ENCODE measurements at places on chromosomes 6 and 20.

GRCh38 chr20:17772005-17772343 is 72.2 kb downstream of the BANF2 start:
- DNase-seq = no peak

- no peak for DNase-seq
Observed at GRCh38 chr6:103783329-103783728, 1076.4 kb downstream of the HACE1 start.

- DNase-seq = no peak
Observed at GRCh38 chr20:42576167-42576566, 613.5 kb downstream of the PTPRT start.

GRCh38 chr6:16969699-16970655 is 131.9 kb upstream of the STMND1 start:
- DNase-seq = no peak

DNA sequence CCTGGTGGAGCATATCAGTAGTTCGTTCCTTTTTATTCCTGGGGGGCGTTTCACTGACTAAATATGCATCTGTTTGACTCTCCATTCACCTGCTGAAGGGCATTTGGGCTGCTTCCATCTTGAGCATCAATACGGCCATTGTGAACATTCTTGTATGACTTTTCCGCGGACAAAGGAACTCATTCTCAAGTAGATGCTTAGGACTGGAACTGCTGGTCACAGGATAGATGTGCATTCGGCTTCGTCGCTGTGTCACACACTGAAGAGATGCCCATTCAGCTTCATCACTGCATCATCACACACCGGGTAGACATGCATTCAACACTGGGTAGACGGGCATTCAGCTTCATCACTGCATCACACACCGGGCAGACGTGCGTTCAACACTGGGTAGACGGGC is 95.3 kb downstream of the TAF4 start:
- DNase-seq = no peak

- no peak for DNase-seq
Observed at GRCh38 chr20:37053230-37053950, 42.4 kb downstream of the RBL1 start.

DNA sequence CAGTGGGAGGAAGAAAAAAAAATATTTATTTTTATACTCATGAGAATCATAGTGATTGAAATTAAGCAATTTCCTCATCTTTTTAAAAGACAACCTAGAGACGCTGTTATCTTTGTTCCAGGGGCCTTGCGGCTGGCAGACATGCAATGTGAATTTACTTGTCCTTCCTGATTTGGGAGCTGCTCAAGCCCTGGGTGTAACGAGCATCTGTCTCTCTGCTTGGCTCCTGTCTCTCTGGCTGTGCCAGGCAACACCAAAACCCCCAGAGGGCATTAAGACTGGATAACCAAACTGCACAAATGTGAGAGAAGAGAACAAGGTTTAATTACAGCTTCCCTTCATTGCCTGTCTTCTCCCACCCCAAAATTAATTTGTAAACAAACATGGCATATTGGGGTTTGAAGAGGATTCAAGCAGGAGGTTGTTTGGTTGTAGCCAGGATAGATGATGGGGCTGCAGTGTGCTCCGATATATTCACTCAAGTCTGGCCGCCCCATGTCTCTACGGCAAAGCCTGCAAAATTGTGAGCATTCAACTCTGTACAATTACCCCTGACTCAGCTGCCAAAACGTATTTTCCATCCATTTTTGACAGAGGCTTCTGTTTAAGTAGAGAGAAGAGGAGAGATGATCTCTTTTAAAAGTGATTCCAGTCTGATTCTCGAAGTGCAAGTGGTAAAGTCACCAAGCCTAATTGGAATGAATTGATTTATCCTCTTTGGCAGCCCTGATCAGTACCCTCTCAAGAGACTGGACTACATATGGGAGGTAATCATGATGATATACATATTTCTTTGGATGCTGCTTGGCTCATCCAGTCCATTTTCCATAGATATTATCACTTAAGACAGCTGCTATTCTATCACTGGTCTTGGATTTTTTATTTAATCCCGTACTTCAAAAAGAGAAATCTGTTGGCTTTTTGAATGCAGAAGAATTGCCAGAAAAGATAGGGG is 170.2 kb downstream of the SLC24A3 start:
- DNase-seq = no peak

DNA sequence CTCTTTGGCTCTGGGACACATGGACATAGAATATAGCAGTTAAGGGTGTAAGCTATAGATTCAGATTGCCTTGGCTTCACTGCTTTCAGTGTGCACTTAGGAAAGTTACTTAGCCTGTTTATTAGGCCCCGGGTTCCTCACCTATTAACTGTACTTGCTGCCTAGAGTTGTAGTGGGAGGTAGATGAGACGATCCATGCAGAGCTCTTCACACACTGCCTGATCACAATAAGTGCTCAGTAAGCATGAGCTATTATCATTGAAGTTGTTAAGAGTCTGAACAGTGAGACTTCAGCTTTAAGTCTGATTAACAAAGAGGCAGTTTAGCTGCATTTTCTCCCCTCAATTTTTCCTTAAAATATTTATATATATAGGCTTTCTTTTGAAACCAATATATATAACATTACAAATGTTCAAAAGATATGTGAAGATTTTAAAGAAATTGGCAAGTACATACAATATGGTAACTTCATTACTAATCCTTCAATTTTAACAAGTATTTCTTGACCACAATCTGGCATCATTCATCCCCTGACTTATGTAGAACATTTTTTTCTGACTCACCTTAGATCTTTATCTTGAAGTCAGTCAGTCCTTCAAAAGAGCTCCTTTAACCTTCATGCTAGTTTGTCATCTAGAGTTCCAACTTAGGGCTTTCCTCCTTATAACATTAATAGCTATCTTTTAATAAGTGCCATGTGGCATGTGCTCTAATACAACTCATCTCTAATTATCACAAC is 20.5 kb upstream of the SUPT3H start:
- no peak for DNase-seq

- peak; percentile 61 for DNase-seq
Observed at GRCh38 chr6:133916650-133917151, 27.8 kb downstream of the TCF21 start.

DNA sequence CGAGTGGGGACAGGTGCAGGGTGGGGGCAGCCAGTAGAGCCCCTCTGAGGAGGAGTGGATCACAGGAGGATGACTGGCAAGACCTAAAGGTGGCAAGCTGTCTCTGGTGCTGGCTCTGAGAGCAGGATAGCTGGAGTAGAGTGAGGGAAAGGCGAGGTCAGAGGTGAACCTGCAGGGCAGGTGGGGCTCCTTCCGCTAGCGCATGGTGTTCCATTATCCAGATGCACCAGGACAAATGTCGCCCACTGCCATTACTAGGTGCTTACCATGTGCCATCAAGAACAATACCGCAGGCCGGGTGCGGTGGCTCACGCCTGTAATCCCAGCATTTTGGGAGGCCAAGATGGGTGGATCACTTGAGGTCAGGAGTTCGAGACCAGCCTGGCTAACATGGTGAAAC is 18.3 kb upstream of the FAM110A start:
- no peak for DNase-seq

- DNase-seq = no peak
Observed at GRCh38 chr20:4195499-4195898, 180.1 kb upstream of the RNF24 start.

DNA sequence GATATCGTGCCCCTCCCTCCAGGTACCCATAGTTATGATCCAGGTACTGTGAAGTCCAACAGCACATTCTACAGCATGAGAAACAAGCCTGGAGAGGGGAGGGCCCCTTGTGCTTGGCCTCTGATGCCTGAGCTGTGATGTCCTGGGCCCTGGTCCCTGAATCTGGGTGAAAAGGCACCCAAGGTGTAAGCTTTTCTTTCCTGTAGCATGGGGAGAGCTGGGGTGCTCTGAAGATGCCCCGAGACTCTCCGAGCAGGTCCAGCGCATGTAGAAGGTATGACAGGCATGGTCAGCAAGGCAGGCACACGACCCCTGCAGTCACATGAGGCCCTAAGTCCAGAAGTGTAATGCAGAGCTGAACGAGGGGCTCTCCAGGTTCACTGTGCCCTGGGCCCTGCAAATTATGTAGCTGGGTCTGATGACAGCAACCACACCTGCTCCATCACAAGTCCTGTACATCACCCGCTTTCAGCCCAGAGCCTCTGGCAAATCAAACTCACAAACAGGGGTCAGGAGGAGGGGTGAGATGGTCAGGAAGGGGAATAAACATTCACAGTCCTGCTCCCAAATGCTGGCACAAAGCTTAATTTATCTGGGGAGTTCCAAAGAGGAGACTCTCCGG is 1.8 kb upstream of the CTSZ start:
- DNase-seq = no peak

GRCh38 chr20:47620808-47621805 is 119.4 kb downstream of the NCOA3 start:
- DNase-seq = peak; percentile 60

DNA sequence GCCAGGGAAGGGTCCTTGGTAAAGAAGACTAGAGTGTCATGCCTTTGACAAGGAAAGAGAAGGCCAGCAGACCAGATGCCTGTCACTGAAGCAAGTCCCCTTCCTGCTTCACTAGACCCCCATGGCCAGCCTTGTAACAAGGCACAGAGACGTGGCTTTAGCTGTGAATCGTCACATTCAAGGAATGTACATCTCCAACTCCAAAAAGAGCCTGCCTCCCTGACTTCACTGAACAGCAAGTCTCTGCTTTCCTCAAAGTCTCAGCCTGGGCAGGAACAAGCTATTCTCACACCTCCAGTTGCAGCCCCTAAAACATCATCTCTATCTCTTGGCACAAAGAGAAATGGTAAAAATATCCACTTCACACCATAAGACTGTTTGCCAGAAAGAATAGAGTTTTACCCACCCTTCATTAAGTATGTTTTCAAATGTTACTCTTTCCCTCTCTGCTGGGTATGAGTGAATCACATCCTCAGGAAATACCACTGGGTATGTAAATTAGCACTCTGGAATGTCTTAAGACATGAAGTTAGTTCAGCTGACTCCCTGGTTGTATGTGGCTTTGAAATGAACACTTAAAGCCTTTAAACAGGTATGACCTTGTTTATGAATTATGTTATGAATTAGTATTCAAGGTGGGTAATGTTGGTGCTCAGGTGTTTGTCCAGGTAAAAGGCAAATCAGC is 46.4 kb upstream of the NT5E start:
- DNase-seq = no peak

GRCh38 chr6:16331384-16332174 is 93.2 kb downstream of the GMPR start:
- peak; percentile 73 for DNase-seq

GRCh38 chr6:147053311-147053921 is 150.8 kb upstream of the STXBP5 start:
- DNase-seq = no peak

DNA sequence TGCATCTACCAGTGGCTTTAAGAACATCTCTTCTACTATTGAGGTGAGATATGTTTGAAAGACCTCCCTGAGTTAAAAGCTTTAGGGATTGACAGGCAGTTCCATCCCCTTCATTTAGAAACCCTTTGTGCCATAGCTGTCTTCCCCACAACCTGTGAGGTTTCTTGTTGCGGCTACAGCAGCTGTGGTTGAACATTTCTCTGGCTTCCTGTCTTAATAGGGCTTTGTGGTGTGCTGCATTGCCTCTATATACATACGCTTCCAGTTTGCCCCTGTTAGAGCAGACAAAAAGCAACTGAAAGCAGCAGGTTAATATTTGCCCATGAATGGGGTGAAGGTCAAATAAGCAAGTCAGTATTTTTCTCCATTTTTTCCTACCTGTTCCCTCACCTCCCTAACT is 210.2 kb downstream of the TMEM200A start:
- DNase-seq = peak; percentile 69

DNA sequence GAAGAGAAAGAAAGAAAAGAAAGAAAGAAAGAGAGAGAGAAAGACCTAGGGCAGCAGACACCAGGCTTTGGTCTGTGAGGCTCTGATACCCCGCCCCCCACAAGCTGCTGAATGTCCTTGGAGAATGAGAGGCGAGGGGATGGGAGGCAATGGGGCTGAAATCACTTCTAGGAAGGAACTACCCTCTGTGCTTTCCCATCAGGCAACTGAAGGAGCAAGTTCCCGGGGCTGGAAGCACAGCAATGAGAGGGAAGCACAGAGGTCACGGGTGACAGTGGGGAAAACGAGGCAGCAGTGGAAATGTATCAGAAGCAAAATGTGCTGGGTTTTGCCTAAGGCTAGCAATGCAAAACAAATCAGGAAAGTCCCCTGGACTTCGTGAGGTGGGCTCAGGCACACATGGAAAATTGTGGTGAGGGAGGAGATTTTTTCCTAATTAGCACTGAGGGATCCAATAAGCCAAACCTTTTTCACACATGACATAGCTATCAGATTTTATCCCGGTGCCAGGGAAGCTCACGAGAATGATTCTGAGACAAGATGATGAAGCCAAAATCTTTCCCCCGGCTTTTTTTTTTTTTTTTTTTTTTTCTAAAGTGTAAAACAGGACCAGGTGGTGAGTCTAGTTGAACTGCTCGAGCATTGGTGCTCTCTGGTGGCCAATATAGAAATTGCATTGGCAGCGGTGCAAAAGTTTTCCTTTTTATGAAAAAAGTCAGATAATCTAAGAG is 16.8 kb upstream of the ARFGEF2 start:
- DNase-seq = peak; percentile 76

- no peak for DNase-seq
Observed at GRCh38 chr6:53310771-53311585, 37.8 kb downstream of the ELOVL5 start.

DNA sequence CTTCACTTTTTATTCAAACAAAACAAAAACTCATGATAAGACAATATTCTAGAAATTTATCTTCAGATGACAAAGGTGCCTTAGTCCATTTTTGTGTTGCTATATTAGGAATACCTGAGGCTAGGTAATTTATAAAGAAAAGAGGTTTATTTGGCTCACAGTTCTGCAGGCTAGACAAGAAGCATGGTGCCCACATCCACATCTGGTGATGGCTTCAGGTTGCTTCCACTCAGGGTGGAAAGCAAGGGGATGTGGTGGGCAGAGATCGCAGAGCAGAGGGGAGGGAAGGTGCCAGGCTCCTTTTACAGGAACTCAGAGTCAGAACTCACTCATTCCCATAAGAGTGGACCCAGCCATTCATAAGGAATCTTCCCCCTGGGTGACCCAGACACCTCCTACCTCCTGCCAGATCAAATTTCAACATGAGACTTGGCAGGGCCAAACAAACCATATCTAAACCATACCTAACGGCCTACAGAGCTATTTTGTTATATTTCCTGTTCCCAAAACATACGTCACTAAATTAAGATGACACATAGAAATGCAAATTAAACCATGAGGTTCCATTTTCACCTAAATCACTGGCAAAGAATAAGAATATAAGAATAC is 26.4 kb downstream of the ABHD12 start:
- no peak for DNase-seq
